Stimulated activated CD8-positive, alpha-beta memory T cell treated with anti-CD3 and anti-CD28 coated beads, Interleukin-7, amount 100 ng/mL, for 1 hour (primary cell): ENCODE measurements at places on chromosomes 7 and 10.

DNA sequence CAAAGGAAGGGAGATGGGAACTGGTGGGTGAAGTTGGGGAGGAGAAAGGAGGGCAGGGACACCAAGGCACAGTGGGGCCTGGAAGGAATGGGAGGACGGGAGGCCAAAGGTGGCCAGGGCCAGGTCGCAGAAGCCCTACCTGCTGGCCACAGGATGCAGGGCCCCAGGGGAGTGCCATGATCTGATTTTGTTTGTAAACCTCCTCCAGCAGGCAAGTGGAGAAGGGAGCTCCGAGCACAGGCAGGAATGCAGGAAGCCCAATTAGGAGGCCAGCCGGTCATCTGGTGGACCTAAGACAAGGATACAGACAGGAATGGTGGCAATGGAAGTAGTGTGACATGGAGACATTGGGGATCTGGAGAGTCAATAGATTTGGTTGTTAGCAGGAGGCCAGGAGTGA lies 107.0 kb upstream of the ZMIZ1 start:
- DNase-seq = no peak

- DNase-seq = no peak
These were observed 27.9 kb upstream of the HNRNPH3 start for GRCh38 chr10:68303849-68304412.

GRCh38 chr7:115477193-115477651 lies 553.3 kb downstream of the TFEC start:
- DNase-seq = no peak

- DNase-seq = peak; percentile 32
These were observed 765 bp downstream of the PFKFB3 start for GRCh38 chr10:6203331-6204062.

GRCh38 chr10:122911889-122912484 lies 1.6 kb downstream of the FAM24A start:
- no peak for DNase-seq

- DNase-seq = no peak
These were observed 29.7 kb downstream of the RASGEF1A start for GRCh38 chr10:43237128-43237527.

DNA sequence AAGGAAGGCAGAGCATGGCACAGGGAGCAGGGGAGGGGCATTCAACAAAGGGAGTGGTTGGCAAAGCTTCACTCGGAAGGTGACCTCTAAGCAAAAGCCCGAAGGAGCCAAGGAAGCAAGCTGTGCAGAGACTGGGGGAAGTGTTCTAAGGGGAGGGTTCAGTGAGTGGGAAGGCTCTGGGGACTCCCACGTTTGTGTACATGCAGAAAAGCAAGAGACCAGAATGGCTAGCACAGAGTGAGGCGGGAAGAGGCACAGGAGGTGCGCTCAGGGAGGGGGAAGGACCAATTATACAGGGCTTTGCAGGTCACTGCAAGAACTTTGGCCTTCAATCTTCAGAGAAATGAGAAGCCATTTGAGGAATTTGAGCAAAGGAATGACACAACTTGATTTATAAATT lies 7.4 kb downstream of the ARHGAP21 start:
- no peak for DNase-seq

DNA sequence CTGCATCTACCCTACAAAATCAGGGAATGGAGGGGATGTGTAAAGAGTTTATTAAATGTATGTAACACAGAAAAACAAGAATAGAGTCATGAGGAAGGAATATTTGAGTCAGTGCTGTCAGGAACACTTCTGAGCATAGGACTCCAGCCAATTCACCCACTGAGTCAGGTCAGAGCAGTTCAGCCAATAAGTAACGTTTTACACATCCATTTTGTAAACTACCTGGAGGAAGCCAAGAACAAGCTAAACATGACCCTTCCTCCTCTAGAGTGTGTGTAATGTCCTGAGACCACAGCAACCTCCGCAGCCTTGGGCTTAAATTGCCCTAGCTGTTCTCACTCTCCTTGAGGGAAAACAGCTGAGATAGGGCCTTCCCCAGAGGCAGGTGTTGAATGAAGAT lies 691.5 kb upstream of the LRRN3 start:
- DNase-seq = no peak

DNA sequence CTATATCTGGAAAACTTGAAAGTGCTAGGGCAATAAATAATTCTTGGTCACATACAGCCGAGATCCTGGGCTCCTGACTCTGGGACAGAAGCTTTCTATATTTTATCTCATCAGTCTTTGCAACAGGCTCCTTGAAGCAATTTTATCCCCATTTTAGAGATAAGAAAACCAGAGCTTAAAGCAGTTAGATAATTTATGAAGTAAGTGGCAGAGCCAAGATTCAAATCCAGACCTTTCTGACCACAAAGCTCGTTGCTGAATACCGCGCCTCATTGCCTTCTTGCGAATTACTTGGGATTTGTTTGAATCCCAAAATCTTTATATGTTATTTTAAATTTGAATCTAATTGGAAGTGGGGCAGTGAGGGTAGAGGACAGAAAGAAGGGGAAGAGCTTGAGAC lies 106.0 kb downstream of the TCF7L2 start:
- DNase-seq = no peak

- DNase-seq = no peak
These were observed 1203.3 kb upstream of the CELF2 start for GRCh38 chr10:9814285-9814864.

DNA sequence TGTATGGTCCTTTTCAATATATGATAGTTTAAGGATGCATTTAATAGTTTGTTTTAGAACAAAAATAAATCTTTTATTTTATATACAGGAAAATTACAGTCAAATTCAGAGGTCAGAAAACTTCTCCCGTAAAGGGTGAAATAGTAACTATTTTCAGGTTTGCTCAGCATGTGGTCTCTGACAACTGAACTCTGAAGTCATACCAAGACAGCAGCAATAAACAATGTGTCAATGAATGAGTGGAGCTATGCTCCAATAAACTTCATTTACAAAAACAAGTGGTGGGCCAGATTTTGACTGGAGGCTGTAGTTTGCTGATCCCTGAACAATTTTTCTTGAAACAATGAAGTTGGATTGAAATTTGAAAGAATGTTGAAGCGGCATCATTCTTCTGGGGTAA lies 123.6 kb downstream of the ZNF248 start:
- no peak for DNase-seq

DNA sequence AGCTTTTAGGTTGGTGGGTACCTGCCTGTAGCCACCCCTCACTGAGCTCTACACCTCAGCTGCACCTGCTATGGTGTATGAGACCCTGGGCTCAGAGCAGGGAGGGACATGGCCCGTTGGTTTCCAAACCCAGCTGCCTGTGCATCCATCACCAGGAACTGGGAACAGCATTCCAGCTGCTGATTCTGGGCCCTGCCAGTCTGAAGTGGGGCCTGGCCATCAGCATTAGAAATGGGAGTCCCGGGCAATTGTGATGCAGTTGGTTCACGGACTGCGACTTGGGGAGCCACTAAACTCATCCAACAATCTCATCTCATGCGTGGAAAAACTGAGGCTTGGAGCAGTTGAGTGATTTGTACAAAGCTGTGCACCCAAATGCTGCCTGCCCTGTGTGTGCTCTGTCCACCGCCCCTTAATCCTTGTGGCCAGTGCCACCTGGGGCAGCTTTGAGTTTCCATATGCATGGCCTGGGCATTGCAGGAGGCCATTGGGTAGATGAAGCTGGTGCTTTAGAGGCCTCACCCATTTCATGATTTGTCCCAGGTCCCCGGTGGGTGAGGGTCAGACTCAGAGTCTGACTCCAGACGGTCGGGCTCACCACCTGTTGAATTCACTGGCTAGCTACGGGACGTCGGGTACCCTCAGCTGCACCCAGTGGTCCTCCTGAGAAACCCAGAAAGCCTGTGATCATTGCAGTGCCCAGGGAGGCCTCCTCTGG lies 109.0 kb upstream of the SHH start:
- no peak for DNase-seq

GRCh38 chr7:117762055-117762454 lies 111.2 kb downstream of the CTTNBP2 start:
- no peak for DNase-seq

DNA sequence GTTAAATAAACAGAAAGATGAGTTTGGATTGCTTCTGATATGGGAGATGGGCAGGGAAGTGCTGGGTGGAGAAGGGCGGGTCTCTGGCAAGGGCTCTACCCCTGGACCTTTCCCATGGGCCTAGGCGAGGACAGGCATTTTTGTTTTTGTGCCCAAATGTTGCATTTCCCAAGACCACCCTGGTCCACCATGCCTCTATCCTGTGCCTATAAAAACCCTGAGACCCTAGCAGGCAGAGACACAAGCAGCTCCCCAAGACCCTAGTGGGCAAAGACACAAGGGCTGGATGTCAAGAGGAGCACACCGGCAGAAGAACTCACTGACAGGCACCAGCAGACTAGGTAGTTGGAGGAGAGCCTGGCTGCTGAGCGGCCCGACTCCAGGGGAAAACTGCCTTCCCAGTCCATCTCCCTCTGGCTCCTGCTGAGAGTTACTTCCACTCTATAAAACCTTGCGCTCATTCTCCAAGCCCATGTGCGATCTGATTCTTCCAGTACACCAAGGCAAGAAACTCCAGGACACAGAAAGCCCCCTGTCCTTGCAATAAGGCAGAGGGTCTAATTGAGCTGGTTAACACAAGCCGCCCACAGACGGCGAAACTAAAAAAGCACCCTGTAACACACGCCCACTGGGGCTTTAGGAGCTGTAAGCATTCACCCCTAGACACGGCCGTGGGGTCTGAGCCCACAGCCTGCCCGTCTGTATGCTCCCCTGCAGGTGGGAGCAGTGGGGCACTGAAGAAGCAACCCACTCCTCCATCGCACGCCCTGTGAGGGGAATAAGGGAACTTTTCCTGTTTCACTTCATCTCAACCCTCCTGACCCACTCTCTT lies 291.4 kb downstream of the PTPRN2 start:
- DNase-seq = no peak

DNA sequence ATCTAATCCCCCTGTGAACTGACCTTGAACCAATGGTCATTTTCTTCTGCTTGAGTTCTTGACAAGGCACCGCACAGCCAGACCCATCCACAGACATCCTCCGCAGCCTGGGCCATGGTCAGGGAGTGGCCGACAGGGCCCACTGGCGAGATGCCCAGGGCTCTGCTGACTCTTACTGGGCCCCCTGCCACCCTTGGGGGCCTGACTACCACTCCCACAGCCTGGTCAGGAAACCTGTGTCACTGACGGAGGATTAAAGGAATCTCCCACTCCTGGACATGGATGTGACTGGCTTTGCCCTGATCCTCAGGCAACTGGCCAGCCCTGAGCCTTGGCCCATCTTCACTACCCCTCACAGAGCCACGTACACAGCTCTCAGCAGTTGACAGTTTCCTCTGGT lies 50.4 kb upstream of the ENO4 start:
- no peak for DNase-seq

DNA sequence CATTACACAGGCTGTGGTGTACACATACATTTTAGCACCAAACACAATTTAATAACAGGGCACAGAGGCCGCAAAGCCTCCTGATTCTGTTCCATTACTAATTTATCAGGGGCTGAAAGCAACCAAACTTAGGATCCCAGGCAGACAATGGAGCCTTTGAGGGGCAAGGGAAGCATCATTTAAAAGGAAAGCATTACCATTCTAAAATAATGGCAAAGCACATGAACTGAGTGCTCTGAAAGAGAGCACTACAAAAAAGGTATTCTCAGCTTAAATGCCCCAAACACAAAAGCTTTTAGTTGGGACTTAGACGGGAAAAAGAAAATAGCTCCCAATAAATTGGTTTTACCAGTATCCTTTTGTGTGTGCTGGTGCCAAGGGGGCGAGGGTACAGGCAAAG lies 282.0 kb upstream of the ETV1 start:
- no peak for DNase-seq

DNA sequence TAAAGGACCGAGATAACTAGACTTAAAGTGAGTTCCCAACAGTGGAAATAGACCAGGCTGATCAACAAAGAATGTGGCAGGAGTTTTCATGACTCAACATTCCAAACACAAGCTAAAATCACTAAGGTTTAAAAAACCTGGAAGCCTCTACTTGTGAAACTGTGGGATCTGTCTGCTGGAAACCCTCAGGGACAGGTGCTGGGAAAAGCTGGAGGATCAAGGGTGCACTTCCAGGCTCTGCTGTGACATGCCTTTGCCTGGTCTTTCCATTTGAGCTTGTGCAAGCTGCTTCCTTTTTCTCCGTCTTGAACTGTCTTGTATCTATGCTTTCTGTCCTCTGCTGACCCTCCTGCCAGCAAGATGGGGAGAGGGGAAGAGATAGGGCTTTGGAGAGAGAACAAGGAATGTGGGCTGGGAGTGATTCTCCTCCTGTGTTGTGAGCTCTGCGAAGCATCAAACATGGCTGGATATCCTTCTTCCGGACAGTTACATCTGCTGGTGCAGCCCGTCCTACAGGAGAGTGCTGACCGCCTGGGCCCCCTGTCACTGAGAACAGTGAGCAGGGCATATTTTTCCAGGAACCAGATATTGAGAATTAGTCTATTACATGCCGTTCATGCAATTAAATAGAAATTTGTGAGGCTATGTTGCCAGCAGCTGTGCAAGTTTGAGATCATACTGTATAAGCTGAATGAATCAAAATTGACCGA lies 25.5 kb downstream of the ARHGAP22 start:
- DNase-seq = no peak

- no peak for DNase-seq
These were observed 118.5 kb upstream of the ADCY1 start for GRCh38 chr7:45455662-45456061.

GRCh38 chr10:79244841-79245504 lies 102.3 kb upstream of the PPIF start:
- no peak for DNase-seq

DNA sequence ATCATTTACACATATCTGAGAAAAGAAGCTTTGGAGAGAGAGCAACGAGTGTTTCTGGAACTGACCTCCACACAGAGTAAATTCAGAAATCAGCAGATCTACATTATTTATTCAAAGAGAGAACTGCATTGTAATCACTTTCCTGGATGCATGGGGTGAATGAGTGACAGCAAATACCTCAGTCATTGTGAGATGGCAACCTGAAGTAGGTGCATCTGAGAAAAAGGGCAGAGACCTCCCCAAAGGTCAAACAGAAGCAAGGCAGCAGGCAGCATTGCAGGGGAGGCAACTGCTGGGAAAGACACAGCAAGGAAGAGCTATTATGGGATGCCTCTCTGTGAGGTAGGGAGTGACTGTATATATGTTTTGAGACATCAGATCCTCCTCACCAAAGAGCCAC lies 26.5 kb upstream of the SMIM30 start:
- no peak for DNase-seq
